ENCODE measurements at places on chromosomes 5 and 9.

- DNase-seq, result no peak
- H3K27me3 ChIP-seq, result no peaks in the 10 kb centered on the region
- H3K4me1 ChIP-seq, result no peaks in the 10 kb centered on the region
- H3K36me3 ChIP-seq, result no peaks in the 10 kb centered on the region
- no peak overlapping the region for H3K27ac ChIP-seq
- no peak overlapping the region for H3K4me3 ChIP-seq
These were observed 12.8 kb downstream of the EXOC3 start for GRCh38 chr5:455806-456205.

GRCh38 chr5:122406181-122406580, 94.1 kb downstream of the SNCAIP start:
- H3K36me3 ChIP-seq, result peaks cover 2% of the 10 kb centered on the region
- no peak overlapping the region for H3K4me3 ChIP-seq
- H3K27me3 ChIP-seq, result no peaks in the 10 kb centered on the region
- DNase-seq, result no peak
- no peaks in the 10 kb centered on the region for H3K4me1 ChIP-seq

DNA sequence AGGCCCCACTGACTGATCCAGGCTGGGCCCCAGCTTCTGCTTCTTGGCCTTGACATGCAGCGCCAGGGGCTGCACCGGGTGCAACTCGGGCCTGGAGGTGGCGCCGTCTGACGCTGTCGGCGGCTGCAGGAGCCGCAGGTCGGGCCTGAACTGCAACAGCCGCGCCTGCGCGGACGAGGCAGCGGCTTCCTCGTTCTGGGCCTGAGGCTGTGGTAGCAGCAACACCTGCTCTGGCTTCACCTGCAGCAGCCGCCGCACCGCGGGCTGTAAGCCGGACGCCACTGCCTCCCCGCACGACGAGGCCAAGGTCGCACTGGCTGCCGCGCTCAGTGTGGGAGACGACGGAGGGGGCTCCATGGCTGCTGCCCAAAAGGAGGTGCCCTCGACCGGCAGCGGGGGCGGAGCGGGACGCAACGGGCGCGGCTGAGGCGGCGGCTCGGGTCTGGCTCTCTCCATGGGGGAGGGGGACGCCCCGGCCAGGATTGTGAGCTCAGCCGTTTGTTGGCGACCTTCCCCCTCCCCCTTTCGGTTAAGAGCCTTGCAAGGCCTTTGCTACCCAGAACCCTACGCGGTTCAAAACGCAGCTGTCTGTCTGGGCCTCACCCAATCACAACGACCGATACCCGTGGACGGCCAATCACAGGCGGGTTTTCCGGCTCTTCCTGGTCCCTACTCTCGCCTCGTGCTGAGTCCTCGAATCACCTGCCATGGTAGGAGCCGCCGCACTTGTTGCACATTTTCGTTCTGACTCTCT, 438 bp downstream of the SOX30 start:
- no peaks in the 10 kb centered on the region for H3K36me3 ChIP-seq
- peak; percentile 85 for DNase-seq
- peak overlapping the region; percentile 32 for H3K4me3 ChIP-seq
- H3K4me1 ChIP-seq, result no peaks in the 10 kb centered on the region
- H3K27me3 ChIP-seq, result no peaks in the 10 kb centered on the region
- no peak overlapping the region for H3K27ac ChIP-seq

GRCh38 chr9:129554649-129555048, 66.3 kb downstream of the C9orf50 start:
- no peaks in the 10 kb centered on the region for H3K36me3 ChIP-seq
- no peak overlapping the region for H3K27ac ChIP-seq
- H3K4me1 ChIP-seq, result no peaks in the 10 kb centered on the region
- DNase-seq, result peak; percentile 61

DNA sequence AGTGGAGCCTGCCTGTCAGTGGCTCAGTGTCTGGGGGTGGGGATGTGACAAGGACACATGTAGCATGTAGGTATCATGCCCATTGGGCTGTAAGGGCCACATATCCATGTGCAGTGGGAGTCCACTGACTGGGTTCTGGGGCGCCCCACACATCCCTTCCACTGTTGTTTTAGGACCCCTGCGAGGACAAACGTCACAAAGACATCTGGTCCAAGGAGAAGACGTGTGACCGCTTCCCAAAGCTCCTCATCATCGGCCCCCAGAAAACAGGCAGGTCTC, 33.4 kb downstream of the NDST1 start:
- DNase-seq, result peak; percentile 56
- peaks cover 7% of the 10 kb centered on the region for H3K36me3 ChIP-seq
- peaks cover 2% of the 10 kb centered on the region for H3K4me1 ChIP-seq

Measured in aorta (tissue), 5 donors.